Hippocampal formation (tissue), 2 donors: ENCODE measurements at places on chromosomes 6 and 20.

DNA sequence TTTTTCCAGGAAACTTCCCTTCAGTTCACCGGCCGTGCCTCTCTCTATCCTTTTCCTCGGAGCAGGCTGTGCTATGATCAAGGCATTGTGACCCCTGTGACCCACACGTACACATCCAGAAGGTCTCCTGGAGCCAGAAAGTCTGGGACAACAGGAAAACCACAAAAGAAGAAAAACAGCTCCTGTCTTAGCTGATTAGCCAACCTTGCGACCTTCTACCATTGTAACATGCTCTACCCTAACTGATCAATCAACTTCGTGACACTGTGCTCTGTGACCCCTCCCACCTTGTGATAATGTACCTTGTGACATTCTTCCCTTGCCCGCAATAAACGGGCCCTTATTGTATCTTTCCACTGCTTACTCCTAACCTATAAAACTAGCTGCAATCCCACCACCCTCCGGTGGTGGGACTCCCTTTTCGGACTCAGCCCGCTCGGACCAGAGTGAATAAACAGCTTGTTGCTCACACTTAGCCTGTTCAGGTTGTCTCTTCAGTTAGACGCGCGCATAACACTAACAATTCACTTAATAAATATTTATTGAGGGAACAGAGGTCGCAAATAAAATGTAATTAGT, 24.2 kb downstream of the ZNF311 start:
- DNase-seq = no peak

- DNase-seq = no peak
Measured at GRCh38 chr20:15937179-15937578, 636.1 kb downstream of the KIF16B start.

DNA sequence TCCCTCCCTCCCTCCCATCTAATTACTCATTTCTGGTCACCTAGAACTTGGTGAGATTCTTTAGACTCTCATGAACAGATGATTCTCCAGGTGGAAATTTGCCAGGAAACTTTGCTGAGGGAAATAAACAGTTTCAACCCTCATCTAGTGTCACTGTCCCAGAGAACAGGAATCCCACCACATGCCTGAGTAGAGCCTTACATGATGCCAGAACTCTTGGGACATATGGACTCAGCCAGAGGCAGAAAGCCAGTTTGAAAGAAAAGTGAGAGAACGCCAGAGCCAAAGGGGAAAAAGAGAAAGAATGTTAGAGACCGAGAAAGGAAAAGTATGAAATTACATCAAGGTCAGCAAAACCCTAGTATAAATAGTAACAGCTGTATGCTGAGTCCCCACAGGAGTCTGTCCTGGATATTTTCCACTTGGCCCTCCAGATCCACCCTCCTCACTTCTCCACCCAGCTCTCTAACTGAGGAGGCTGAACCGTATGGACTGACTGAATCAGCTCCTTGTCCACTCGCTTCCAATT, 127.5 kb upstream of the COL21A1 start:
- DNase-seq = no peak

DNA sequence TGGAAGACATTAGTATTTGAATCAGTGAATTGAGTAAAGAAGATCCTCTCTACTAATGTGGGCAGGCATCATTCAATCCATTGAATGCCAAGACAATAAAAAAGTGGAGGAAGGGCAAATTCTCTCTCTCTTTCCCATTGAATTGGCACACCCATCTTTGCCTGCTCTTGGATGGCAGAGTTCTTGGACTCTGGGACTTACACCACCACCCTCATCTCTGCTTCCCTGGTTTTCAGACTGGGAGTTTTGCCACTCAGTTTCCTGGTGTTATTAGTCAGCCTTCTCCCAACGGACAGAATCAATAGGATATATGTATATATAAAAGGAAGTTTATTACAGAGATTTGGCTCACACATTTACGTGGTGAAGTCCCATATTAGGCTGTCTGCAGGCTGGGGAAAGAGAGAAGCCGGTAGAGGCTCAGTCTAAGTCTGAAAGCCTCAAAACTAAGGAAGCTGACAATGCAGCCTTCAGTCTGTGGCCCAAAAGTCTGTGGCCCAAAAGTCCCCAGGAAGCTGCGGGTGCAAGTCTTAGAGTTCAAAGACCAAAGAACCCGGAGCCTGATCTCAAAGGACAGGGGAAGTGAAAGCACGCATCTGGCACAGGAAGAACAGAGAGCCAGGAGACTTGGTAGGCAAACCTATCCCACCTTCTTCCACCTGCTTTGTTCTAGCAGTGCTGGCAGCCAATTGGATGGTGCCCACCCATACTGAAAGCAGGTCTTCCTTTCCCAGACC, 64.4 kb downstream of the SMPDL3A start:
- DNase-seq = no peak

DNA sequence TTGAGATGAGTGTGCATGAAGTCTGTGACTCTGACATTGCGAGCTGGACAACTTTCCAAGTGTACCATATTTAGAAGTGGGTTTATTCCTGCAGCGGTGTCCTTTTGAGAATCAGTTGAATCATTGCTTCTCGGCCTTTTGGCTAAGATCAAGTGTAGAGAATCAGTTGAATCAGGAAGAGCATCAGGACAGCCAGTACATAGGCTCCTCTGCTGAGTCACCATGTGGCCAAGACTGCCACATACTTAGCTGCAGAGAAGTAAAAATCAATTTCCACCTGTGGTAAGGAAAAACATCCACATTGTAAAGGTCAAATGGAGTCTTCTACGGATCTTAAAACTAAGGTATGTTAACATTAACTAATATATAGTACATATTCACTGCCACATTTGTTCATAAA, 428.4 kb upstream of the MARCKS start:
- no peak for DNase-seq

- DNase-seq = no peak
Measured at GRCh38 chr6:56364827-56365339, 117.5 kb upstream of the COL21A1 start.

- DNase-seq = no peak
Measured at GRCh38 chr6:67345946-67346345, 1289.1 kb upstream of the ADGRB3 start.

DNA sequence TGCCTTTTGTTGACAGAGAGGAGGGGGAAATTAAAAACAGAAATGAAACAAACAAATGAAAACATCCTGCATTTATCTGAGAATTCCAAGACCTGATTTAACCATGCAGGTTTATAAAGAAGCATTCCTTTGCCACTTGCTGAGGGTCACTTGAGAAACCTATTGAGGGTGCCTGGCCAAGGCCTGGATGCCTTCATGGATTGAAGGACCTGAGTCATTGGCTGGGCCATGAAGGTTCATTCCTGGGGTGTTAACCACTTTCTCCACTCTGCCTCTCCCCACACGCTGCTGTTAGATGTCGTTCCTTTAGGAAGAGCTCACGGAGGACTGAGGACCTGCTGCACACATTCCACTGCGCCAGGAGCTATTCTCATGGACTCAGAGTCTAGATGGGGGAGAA, 49.7 kb downstream of the DAAM2 start:
- DNase-seq = no peak

DNA sequence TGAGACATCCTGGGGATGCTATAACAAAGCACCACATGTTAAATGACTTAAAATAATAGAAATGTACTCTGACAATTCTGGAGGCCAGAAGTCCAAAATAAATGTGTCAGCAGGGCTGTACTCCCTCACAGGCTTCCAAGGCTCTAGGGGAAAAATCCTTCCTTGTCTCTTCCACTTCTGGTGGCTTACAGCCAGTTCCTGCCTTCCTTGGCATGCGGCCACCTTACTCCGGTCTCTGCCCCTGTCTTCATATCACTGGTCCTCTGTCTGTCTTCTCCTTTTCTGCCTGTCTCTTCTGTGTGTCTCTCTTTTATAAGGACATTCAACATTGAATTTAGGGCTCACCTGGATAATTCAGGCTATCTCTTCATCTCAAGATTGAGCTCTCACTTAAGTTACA, 155.3 kb upstream of the SYNCRIP start:
- no peak for DNase-seq
